ENCODE measurements at places on chromosomes 6 and 20. TPM values are rescaled to one million over a fixed set of nuclear protein-coding genes. Genes with fewer than 3 reads are reported as not detected.

Gene ADGB
- not detected for total RNA-seq

Gene CFAP61
- not detected for total RNA-seq

Gene KHDRBS2
- total RNA-seq = not detected

Gene PNPLA1
- 0.15 TPM for total RNA-seq

Gene KCNS1
- total RNA-seq = not detected

Gene WFDC12
- total RNA-seq = not detected

Gene SLC22A1
- 0.45 TPM for total RNA-seq

Gene BTN1A1
- 0.10 TPM for total RNA-seq

Gene NKAIN2
- 0.13 TPM for total RNA-seq

Gene SPATS1
- total RNA-seq = not detected

Gene GABRR2
- 0.65 TPM for total RNA-seq

Gene KIFC1
- total RNA-seq = 3.7 TPM

Gene BPIFB2
- not detected for total RNA-seq

Gene MYB
- 1.3 TPM for total RNA-seq

Gene KCNG1
- total RNA-seq = 0.90 TPM
